CD8-positive, alpha-beta T cell (primary cell): ENCODE measurements at places on chromosomes 2 and 18.

GRCh38 chr2:86331384-86331783 is 6.0 kb downstream of the REEP1 start:
- DNase-seq = no peak

DNA sequence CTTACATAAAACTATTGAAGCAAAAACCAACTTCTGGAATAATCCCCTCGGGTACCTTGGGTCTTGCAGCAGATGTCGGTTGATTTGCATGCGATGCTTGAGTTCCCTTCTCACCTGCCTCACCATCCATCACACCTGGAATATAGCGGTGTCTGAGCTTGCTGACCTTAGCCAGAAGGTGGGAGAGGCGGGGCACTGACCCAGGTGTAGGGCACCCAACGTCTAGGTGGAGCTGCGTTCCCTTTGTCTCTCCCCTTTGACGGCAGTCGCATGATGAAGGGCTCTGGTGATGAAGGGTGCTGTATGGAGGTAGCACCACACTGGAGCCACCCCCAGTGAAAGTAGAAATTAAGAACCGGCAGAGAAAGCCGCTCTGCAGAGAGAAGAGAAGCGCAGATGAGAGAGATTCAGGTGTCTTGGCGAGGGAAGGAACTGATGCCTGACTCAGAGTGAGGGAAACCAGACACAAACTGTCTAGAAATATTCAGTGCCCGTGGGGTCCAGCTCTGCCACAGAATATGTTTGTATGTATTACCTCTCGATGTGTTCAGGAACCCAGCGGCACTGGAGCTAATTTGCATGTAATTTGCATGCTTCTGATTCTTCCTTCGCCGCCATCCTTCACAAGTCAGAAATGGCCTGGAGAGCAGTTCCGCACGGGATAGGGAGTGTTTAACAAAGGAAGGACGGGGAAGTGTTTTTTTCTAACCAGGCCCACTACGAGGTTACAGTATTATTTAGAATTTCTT is 19.4 kb upstream of the MBP start:
- no peak for DNase-seq

GRCh38 chr2:32874931-32875330 is 71.8 kb upstream of the LTBP1 start:
- DNase-seq = no peak

DNA sequence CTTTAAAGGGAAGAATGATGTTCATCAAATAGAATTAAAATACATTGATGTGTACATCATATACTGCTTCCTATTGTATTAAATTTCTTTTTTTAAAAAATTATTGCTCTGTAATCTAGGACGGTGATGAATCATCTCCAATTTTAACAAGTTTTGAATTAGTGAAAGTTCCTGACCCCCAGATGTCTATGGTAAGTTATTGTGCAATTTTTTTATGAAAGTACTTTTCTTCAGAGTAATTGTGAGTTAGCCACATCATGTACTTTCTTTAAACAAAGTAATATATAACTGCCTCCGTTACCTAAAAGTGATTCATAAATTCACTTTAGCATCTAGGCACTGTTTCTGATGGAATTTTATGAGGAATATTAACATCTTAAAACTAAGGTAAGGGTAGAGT is 38.1 kb downstream of the PIK3C3 start:
- no peak for DNase-seq

- no peak for DNase-seq
These were observed 267.6 kb downstream of the DCDC2C start for GRCh38 chr2:3970791-3971651.

- DNase-seq = no peak
These were observed 73.6 kb upstream of the TSPYL6 start for GRCh38 chr2:54329482-54330161.

DNA sequence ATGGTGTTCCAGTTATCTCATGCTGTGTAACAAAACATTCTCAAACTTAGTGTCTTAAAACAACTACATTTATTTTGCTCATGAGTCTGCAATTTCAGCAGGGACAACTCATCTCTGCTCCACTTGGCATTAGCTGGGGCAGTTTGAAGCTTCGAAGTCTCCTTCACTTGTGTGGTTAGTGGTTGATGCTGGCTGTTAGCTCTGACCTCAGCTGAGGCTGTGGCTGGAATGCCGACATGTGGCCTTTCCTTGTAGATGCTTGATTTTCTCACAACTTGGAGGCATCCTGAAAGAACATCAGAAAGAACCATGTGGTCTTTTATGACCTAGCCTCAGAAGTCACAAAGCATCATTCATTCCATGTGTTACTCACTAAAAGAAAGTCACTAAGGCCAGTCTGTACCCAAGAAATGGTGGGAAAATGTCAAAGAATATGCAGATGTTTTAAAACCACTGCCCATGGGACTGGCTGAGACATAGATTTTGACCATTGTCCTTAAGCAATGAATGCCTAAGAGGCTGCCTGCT is 3.8 kb upstream of the TMSB10 start:
- DNase-seq = no peak

DNA sequence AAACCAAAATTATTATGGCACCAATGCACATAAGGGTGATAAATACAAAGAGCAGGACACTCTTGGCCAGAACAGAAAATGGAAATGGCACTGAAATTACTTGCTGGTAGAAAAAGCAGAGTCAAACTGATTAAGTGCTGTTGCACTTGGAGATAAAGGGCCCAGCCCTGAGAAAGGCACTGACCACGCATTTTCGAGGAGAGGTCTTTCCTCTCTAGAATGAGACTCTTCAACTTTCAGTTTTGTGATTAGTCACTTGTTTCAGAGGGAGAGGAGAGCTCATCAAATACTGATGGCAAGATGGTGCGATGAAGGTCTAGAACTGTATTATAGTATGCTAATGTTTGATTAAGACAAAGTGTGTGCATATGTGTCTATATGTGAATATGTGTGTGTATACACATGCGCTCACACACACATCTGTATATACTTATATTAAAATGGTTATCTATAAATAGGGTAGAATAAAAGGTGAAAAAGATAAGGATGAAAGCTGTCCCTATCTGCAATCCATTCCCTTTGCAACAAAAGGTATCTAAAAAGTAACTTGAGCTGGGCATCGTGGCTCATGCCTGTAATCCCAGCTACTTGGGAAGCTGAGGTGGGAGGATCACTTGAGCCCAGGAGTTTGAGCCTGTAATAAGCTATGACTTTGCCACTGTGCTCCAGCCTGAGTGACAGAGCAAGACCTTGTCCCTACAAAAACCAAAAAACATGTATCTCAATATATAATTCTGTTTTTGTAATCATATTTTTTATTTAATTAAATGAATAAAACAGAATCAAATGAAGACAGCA is 48.8 kb upstream of the ZDBF2 start:
- DNase-seq = no peak

DNA sequence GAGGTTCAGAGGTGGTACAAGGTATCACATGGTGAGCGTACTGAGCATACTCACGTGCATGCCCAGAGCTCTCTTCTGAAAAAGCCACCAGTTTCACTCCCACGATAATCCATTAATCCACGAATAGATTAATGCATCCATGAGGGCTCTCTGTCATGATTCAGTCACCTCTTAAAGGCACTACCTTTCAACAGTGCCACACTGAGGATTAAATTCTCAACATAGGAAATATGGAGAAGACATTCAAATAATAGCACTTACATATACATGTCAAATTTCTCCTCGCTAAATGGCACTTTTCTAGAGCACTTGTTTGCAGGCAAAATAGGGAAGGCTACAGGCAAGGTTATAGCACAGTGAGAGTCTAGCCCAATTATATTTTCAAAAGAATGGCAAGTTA is 825.9 kb downstream of the TRIB2 start:
- DNase-seq = no peak

GRCh38 chr18:11489266-11489899 is 120.0 kb upstream of the SLC35G4 start:
- DNase-seq = no peak

DNA sequence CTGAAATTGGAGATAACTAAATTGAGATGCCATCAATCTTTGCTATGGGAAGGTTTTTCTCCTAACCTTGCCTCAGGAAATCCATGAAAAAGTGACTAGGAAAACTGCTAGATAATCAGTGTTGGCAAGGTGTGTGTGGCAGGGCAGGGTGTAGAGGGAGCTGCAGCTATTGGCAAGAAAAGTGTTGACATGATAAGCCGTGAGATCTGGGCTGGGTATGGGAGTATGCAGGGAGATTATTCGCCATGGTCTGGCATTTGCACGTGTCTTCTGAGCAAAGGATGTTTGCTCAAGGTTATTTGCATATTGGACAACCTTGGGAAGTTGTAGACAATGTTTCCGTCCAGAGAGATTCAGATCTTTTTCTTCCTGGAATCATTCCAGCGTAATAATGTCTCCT is 74.7 kb downstream of the SERPINB8 start:
- DNase-seq = no peak

- no peak for DNase-seq
These were observed 152.7 kb downstream of the UBR3 start for GRCh38 chr2:169980001-169980400.

GRCh38 chr2:166293984-166294383 is 81.8 kb downstream of the SCN9A start:
- no peak for DNase-seq

DNA sequence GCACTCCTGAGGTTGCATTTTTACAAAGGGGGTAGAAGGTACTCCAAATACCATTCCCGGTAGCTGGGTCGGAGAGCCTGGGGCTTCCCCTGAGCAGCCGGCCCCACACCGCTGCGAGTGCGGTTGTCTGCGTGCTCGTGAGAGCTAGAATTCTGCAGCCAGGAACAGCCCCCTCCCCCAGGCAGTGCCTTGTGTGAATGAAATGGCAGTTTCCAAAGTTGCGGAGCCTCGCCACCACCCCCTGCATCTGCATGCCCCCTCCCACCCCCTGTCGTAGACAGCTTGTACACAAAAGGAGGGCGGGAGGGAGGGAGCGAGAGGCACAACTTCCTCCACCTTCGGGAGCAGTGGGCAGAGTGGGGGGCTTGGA is 1.1 kb downstream of the MYCN start:
- no peak for DNase-seq

DNA sequence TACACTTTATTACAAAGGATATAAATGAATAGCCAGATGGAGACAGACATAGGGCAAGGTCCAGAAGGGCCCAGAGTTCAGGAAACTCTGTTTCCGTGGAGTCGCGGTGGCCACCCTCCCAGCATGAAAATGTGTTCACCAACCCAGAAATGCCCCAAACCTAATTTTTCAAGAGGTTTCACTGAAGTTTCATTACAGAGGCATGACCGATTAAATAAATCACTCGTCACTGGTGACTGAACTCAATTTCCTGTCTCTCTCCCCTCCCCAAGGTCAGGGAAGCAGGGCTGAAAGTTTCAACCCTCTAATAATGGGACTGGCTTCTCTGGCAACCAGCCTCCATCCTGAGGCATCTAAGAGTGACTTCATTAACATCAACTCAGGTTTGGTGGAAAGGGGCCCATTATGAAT is 22.4 kb downstream of the USP40 start:
- DNase-seq = no peak
